ENCODE measurements at places on chromosomes 2 and 18. TPM values are rescaled to one million over a fixed set of nuclear protein-coding genes. Genes with fewer than 3 reads are reported as not detected.

DNA sequence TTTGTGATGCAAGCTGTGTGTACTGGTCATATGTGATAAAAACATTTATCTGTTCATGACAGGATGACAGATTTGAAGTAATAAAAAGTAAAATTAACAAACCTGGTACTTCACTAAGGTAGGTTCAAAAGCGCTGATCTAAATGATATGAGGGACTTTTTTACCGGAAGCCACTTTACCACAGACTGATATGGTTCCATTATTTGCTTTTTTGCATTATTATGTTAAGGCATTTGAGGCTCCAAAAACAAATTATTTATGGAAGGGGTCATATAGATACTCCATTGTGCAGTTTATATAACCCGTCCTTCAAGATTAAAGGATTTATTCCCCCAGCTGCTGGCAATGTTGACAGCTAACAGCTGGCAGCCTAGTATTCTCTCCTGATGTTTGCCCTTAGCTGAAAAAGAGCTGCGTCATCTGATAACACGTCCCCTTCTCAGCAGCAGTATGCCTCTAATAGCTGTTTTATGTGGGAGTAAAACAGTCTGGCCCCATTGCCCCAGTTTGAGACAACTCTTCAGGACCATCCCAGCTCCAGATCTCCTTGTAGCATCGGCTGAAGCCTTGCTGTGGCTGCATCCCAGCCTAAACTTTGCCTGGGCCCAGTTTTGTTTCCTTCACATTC, 84.8 kb upstream of the XIRP2 start:
- peak; percentile 18 for DNase-seq

GRCh38 chr2:230602562-230603230, 109.9 kb upstream of the CAB39 start:
- DNase-seq = peak; percentile 69

The EMILIN2 gene
- 2.1 TPM for polyA plus RNA-seq

DNA sequence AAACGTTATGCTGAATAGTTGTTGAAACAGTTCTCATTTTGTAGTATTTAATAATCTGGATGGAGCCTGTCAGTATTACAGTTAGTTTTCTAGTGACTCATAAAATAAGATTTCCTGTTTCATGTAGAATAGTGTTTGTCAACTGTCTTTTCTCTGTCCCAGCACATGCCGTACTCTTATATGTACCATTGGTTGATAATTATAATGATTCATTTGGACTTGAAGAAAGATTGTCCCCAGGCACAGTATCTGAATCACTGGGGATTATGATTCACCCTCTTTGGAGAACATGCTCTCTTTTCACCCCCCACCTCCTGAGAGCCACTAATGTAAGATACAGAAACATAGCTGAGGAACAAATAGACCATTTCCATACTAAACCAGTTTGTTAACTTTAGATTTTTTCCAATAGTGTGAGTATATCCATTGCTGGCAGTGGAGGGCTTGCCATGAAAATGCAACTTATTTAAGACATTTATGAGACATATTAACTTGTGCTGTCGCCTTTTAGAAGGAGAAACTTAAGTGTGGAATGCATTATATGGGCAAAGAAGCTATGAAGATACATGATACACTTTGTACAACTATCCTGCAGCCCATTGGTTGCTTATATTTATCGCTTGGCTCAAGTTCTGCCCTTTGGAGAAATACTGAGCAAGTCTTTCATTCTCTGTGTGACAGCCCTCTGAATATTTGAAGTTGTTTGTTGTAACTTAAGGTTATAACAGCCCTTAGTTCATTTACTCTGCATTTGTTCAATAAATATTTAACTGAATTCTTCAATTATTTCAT, 12.4 kb downstream of the COPS8 start:
- no peak for DNase-seq

The GAREM1 gene
- not detected for polyA plus RNA-seq

DNA sequence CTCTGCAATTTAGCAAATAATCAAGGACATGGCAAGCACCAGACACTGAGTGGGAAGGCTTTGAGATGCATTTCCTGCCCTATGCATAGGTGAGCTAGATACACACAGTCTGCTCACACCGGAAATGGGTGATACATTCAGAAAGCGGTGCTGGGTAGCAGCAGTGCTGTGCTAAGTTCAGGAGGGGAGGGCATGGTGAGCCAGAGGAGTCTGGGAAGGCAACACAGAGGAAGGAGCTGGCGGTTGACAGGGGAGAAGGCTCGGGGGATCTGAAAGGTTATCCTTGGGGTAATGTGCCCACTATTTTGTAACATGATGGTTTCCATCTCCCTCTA, 57.4 kb upstream of the EPAS1 start:
- DNase-seq = peak; percentile 6

DNA sequence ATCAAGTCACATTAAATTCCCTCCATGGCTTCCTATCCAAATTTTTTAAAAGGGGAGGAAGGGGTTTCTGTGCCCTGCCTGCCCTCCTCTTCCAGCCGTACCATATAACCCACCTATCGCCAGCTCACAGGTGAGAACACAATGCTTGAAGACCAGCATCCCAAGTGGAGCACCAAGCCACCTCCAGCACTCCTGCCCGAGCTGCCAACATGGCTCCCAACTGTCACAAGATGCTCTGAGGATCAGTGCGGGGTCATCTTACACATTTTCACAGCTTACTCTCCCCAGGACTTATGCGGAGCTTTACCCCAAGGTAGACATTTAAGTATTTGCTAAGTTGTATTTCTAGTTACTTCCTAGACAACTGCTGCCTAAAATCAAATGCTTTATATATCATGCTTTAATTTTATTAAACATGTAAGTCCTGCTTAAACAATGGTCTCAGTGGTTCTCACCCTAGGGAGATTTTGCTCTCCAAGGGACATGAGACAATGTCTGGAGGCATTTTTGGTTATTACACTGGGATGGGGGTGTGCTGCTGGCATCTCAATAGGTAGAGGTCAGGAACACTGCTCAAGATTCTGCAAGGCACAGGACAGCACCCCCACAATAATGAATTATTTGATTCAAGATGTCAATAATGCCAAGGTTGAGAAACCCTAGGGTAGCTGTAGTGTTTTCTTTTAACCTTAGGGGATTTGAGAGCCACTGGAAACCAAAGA, 45.8 kb downstream of the SF3B1 start:
- no peak for DNase-seq

- no peak for DNase-seq
Measured at GRCh38 chr2:8472545-8473323, 209.1 kb upstream of the ID2 start.

The YPEL5 gene
- 158 TPM for polyA plus RNA-seq

The RNF125 gene
- polyA plus RNA-seq = 50.6 TPM

DNA sequence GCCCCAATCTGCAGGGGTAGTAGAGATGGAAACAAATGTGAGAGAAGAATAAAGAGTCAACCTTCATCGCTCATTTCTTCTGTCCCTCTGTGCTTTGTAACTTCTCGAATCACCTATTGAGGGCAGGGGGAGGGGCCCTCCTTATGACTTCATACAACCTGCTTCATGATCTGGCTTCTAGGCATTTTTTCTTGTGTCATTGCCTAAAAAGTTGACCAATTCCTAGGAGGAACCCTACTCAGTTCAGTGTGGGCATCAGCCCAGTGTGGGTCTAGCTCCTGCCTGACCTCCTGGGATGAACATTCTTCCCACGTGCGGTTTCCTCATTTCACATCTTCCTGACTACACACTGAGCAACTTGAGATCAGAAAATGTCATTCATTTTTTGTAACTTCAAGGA, 46.3 kb upstream of the CREB1 start:
- DNase-seq = no peak

The UGT1A5 gene
- not detected for polyA plus RNA-seq

GRCh38 chr18:23816740-23817139, 127.5 kb downstream of the LAMA3 start:
- DNase-seq = no peak

The NPPC gene
- not detected for polyA plus RNA-seq

DNA sequence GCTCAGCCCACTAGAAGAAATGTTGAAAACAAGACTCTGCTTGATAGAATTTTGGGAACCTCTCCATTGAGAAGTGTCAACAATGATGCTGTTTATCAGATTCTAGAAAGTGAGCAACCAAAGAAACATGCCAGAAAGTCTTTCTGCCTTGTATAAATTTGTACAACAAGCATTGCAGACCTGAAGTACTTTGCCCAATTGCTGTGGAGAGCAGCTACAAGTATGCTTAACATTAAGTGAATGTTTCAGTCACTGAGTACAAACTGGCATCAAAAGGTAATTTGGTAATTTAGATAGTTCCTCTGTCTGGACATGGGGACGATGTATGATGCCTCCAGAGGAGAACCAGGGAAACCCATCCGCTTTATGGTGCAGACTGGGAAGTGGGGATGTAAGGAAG, 33.4 kb upstream of the SKA1 start:
- DNase-seq = no peak

The HDHD2 gene
- 45.6 TPM for polyA plus RNA-seq

The STAT4 gene
- polyA plus RNA-seq = 22.7 TPM

DNA sequence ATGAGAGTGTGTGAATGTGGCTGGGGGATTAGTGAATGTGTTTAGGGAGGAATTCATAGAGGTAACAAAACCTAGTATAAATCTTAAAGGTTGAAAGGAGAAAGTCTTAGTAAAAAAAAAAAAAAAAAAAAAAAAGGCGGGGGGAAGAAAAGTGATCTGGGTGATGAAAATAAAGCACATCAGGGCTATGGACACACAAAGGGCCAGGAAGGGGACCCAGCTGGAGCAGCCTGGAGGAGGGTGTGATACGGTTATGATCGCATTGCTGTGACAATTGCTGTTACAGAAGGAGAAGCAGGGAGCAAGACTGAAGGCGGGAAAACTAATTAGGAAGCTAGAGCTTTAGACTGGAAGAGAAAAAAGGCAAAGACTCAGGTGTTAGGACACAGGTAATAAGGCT, 85.4 kb downstream of the DLGAP1 start:
- no peak for DNase-seq

DNA sequence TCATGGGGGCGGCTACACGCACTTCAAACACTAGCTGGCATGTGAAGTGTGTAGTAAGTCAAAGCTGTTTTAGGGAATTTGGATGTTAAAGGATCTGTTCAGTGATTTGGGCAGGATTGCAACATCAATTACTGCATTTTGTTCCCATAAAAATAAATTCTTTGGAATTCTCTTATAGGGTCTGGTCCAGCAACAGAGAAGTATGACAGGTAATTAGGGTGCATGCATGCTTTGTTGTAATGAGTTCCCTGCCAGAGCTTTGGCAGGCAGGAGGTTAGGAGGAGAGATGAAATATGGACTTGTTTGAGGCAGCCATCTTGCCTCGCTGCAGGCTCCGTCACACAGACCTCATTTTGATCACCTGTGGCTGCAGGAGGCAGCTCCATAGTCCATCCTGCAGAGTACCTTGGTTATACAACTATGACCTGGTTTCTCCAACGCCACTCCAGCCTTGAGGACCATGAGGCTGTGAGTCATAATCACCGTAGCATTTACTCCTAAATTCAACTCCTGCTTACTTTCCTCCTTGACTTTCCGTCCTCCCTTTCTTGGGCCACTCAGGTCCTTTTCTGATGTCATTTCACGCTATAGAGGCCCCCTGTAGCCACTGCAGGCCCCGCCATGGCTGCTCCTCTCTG, 26.5 kb upstream of the EML4 start:
- DNase-seq = no peak

- no peak for DNase-seq
Measured at GRCh38 chr18:8601277-8602032, 7.8 kb upstream of the RAB12 start.

DNA sequence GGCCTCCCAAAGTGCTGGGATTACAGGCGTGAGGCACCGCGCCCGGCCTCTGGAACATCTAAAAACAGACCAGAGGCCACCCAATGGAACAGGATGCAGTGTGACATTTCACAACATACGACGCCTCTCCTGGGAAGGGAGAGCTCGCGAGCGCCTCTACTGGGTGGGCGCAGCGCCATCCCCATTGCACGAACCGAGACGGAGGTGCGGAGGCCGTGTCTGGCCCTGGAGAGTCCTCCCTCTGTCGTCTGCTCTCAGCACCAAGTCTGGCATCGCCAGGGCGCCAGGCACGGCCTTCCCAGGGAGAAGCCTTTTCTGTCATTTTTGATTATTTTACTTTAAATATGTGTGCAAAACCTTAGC, 9.4 kb upstream of the GBX2 start:
- DNase-seq = no peak

- DNase-seq = no peak
Measured at GRCh38 chr2:15730545-15731212, 139.0 kb downstream of the DDX1 start.

GRCh38 chr2:101751875-101752619, 54.5 kb downstream of the MAP4K4 start:
- no peak for DNase-seq

The DNER gene
- not detected for polyA plus RNA-seq

- DNase-seq = no peak
Measured at GRCh38 chr2:15923597-15923996, 16.8 kb upstream of the MYCN start.

GRCh38 chr2:30584116-30584515, 137.1 kb downstream of the LCLAT1 start:
- DNase-seq = no peak

DNA sequence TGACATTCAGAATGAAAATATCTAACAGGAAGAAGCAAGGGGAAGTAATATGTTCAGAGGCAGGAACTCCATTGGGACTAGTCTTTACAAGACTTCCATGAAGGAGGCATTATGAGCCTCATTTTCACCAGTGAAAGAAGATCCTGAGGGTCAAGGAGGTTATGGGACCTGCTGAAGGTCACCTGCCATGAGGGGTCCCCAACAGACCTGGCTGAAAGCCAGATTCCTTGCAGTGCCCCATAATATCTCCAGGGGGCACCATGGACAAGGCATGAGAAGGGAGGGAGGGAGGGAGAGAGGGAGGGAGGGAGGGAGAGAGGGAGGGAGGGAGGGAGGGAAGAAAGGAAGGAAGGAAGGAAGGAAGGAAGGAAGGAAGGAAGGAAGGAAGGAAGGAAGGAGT, 27.9 kb downstream of the XDH start:
- DNase-seq = no peak

The PRKD3 gene
- polyA plus RNA-seq = 16.9 TPM

GRCh38 chr2:109689182-109689930, 75.2 kb downstream of the SOWAHC start:
- DNase-seq = no peak

Measured in CD4-positive, CD25-positive, alpha-beta regulatory T cell (primary cell).